ENCODE measurements at places on chromosomes 1 and 21.

- no peak for DNase-seq
Measured at GRCh38 chr1:109927911-109928321, 17.3 kb downstream of the CSF1 start.

GRCh38 chr1:58035523-58035922, 511.0 kb downstream of the OMA1 start:
- DNase-seq = no peak

DNA sequence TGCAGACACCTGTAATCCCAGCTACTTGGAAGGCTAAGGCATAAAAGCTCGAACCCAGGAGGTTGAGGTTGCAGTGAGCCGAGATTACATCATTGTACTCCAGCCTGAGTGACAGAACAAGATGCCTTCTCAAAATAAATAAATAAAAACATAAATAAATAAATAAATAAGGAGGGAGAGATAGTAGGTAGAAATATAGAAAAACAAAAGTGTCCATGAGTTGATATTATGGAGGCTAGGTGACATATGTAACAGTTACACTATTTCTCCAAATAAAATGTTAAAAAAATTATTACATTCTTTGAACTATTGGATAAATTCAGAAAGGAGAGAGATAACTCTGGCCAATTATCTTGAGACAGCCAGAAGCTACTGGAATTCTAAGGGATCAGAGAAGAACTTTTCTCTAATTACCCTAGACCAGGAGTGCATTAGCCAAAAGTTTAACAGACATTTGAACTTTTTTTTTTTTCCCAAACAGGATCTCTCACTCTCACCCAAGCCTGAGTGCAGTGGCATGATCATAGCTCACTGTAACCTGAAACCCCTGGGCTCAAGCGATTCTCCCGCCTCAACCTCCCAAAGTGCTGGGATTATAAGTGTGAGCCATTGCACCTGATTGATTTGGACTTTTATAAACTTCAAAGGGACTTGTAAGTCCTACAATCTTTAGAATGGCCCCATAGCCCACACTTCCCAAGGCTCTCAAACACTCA, 17.6 kb downstream of the SYNJ1 start:
- no peak for DNase-seq

GRCh38 chr1:168512864-168513595, 30.8 kb downstream of the XCL2 start:
- DNase-seq = no peak

GRCh38 chr1:219372916-219373615, 199.4 kb downstream of the LYPLAL1 start:
- no peak for DNase-seq

GRCh38 chr21:36125512-36126207, 9.2 kb upstream of the CBR3 start:
- DNase-seq = peak; percentile 16

- no peak for DNase-seq
Measured at GRCh38 chr1:185080422-185080821, 35.1 kb downstream of the RNF2 start.

GRCh38 chr1:157878059-157878458, 36.5 kb upstream of the CD5L start:
- DNase-seq = no peak

- DNase-seq = no peak
Measured at GRCh38 chr1:43614891-43615290, 35.1 kb upstream of the KDM4A start.

- DNase-seq = no peak
Measured at GRCh38 chr1:77271852-77272580, 9.8 kb upstream of the AK5 start.

DNA sequence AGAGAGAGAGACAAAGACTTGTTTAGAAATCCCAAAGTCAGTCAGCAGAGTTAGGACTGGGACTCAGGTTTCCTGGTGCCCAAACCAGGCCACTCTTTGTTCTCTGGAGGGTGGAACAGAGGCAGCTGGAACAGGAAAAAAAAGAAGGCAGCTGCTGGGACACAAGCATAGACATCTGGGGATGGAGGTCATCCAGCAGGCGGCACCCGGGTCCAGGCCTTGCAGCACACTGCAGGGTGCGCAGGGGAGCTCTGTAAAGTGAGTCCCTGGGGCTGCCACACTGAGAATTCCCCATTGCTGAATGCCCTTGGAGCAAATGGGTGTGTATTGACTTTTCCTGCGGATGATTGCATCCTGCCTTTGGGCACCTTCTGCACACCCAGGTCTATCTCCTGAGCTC, 222.9 kb upstream of the CSF3R start:
- DNase-seq = no peak

DNA sequence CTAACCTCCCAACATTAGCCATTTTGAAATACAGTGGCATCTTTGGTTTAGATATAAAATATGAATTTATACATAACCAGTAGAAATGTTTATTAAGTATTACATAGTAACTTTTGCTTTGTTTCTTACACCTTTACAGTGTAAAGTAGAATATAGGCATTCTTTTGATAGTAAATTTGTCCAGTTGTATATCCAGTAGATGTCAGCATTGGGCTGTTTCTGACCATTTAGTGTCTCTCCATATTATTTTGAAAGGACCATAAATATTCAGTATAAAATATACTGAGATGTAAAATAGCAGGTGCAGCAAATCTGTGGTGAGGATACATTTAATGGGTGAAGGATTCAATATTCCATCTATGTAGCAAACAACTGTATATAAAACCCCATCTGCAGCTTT, 115.8 kb upstream of the ZRANB2 start:
- no peak for DNase-seq

DNA sequence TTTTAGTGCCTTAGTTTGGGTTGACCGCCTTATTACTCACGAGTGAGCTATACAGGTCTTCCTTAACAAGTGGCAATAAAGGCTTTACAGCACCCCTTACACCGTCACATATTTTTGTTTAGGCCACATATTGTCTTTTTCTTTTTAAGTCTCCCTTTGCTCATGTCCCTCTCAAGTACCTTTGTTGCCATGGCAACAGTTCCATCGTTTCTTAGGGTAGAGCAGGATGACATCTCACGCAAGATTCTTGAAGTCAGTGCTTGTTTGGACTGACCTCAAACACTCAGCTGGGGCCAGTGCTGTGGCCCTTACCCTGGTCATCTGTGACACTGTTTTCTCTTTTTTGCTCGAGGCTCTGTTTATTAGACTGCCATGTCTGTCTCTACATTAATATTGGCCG, 69.8 kb downstream of the PBX1 start:
- no peak for DNase-seq

DNA sequence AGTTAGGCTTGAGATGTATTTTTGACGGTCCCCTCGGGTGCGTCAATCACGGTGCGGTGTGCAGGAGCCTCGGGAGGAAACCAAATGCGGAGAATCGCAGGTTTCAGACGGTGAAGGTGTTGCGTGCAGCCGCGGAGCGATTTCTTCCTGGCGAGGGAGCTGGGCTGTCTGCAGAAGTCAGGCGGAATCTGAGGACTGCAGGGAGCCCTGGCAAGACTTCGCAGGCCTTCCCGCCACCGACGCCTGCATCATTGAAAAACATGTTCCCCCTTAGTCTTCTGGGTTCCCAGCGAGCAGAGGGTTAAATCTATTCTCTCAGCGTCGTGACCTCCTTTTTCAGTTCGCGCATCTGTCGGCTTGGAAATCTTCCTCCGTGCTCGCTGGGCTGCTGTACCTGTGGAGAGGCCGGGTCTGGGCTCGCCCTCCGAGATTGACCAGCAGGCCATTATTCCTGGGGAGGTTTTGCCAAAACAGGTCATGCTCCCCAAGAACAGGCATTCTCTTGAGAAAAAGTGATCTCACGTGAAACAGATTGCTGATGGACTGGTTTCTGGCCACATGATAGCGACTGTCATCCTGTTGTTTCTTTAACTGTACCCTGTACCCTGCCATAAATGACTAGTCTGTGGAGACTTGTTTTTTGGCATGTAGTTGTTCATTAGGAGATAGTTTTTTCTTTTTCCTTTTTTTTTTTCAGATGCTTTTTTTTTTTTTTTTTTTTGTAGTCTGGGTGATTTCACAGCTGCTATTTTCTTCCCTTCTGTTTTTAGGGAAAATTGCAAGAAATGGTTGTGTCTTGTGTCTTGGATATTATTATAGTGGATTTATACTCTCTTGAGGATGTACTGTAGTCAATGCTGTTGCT, 894 bp downstream of the EPB41 start:
- DNase-seq = no peak

DNA sequence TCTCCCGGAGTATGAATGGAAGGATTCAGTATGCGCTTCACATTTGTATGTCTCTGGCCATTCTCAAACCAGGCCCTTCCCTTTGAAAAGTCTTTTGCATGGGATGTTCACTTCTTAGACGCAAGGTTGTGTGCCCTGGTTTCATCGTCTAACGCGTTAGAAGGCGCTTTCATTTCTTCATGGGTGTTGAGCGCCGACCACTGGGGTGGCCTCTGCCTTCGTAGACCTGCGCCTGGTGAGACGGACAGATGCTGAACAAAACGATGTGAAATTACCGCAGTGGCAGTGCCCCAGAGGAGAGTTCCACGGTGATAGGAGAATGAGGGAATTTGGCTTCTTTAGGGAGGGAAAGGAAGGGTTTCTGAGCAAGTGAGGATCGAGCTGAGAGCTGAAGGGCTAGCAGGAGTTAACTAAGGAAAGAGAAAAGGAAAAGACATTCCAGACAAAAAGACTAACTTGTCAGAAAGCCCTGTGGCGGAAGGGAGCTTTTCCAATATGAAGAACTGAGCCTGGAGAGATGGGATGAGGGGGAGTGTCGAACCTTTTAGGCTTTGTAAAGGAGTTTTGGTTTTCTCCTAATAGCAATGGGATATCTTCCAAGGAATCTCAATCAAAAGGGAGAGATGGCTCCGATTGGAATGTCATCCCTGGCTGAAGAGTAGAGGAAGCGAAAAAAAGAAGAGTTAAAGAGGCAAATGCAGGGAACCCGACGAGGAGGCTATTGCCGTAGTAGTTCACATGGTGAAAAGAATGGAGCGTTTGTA, 951 bp downstream of the GGPS1 start:
- DNase-seq = no peak

- no peak for DNase-seq
Measured at GRCh38 chr1:228897901-228898300, 162.6 kb downstream of the RHOU start.

- no peak for DNase-seq
Measured at GRCh38 chr1:2429780-2430591, 17.6 kb upstream of the PEX10 start.

- no peak for DNase-seq
Measured at GRCh38 chr1:40928699-40929098, 50.8 kb upstream of the CTPS1 start.

GRCh38 chr1:230138561-230139239, 71.7 kb downstream of the GALNT2 start:
- no peak for DNase-seq

- DNase-seq = no peak
Measured at GRCh38 chr1:109357616-109358015, 40.1 kb downstream of the SORT1 start.

DNA sequence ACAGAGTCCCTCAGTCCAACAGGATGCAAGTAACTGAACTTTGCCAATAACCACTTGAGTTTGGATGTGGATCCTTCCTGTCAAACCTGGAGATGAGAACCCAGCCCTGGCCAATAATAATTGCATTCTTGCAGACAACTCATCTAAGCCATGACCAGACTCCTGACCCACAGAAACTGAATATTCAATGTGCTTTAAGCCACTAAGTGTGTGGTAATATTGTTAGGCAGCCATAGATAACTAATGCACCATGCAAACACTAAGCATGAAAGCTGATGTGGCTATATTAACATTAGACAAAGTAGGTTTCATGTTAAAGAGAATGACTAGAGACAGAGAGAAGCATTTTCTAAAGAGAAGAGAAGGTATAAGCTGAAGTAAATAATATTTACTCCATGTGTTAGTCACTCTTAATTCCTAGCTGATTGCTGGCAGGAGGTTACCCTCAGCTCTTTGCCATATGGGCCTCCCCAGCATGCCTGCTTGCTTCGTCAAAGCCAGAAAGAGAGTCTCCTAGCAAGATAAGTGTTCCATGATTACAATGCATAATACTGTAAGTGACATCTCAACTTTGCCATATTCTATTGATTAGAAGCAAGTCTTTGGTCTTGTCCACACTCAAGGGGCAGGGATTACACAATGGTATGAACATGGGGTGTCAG, 276.4 kb upstream of the PLXNA2 start:
- DNase-seq = no peak

- DNase-seq = no peak
Measured at GRCh38 chr1:241813768-241814320, 34.2 kb upstream of the EXO1 start.

DNA sequence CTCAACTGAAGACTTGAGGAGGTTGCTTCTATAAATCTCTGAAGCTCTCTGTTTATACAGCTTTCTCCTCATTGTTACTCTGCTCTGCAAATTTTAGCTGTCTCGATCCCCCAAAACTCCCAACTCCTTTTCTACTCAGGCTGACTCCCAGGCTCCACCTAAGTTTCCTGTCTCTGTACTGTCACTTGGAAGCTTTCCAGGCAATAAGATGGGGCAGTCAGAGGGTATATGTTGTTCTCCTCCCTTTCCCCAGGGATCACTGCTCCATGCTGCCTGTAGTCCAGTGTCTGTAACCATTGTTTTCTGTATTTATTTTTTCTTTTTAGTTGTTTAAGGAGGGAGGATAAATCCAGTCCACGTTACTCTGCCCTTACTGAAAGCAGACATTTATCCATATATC, 13.4 kb downstream of the TSNAX start:
- no peak for DNase-seq

Measured in activated CD8-positive, alpha-beta memory T cell treated with anti-CD3 and anti-CD28 coated beads for 4 hours (primary cell).